ENCODE measurements at places on chromosomes 7 and 10.

DNA sequence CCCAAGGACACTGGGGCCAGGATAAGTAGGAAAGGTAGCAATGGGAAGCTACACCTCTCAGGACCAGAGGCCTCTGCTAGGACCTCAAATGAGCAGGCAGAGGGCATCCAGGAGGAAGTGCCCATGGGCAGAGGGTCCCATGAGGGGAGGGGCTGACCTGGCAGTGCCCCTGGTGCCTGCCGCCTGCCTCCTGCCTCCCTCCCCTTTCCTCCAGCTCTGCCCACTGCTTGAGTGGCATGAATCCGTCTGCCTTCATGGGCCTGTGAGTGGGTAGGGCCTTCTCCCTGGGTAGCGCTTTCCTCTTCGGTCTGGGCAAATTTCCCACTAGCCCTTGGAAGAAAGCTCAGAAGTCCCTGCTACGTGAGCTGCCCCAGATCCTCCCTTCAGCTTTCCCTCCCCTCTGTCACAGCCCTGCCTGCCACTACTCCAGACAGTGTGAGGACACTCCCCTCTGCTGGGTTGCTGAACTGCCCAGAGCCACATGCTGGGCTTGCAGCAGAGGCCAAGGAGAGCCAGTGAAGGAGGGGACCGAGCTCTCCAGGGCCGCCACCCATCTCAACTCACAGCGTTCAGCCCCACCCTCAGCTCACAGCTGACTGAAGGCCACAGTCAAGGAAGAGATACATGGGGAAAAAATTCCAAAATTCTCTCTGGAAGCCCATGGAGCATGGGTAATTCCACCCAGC lies 141.4 kb downstream of the ARHGAP22 start:
- DNase-seq: no peak
- peaks cover 16% of the 10 kb centered on the region for H3K27me3 ChIP-seq
- H3K4me1 ChIP-seq: no peaks in the 10 kb centered on the region

DNA sequence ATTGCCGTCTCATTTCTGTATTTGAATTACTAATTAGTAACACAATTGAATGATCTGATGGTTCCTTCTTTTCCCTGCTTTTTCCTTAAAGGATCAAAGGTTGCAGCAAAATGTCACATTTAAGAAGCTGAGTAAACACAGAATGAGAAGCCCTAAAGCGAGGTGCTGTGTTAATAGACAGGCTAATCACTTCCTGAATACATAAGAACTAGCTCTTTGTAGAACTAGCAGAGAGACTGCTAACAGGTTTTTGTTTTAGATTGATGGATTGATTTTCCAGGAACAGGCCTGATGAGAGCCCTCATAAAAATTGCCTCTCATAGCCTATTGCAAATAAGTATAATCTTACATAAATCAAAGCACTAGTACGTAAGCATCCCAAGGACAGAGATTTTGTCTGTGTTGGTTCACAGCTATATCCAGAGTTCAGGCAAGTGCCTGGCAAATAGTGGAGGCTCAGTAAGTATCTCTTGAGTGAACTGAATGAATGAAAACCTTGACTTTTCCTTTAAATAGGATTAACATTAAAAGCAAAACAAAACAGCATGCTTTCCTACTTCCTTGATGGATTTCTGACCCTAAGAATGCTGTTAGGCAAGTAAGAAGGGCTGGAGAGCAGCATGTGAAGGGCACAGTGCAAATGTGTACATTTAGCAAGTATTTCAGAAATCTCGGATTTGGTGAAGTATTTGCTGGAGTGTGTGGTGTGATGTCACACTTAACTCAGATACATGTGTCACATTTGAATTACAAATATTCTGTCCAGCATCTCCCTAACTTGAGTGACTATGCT lies 3.3 kb downstream of the TMEM229A start:
- DNase-seq: peak; percentile 71
- H3K36me3 ChIP-seq: no peaks in the 10 kb centered on the region
- peak overlapping the region; percentile 98 for H3K27ac ChIP-seq
- no peaks in the 10 kb centered on the region for H3K27me3 ChIP-seq

DNA sequence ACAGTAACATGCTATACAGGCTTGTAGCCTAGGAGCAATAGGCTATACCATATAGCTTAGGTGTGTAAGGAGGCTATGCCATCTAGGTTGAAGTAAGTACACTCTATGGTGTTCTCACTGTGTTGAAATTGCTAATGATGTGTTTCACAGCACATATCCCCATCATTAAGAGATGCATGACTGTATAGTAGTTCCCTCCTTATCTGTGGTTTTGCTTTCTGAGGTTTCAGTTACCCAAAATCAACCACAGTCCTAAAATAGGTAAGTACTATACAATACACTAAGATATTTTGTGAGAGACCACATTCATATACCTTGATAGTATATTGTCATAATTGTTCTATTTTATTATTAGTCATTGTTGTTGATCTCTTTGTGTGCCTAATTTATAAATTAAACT lies 12.7 kb downstream of the FZD1 start:
- peaks cover 9% of the 10 kb centered on the region for H3K4me1 ChIP-seq
- DNase-seq: no peak
- H3K36me3 ChIP-seq: no peaks in the 10 kb centered on the region
- H3K4me3 ChIP-seq: no peak overlapping the region

DNA sequence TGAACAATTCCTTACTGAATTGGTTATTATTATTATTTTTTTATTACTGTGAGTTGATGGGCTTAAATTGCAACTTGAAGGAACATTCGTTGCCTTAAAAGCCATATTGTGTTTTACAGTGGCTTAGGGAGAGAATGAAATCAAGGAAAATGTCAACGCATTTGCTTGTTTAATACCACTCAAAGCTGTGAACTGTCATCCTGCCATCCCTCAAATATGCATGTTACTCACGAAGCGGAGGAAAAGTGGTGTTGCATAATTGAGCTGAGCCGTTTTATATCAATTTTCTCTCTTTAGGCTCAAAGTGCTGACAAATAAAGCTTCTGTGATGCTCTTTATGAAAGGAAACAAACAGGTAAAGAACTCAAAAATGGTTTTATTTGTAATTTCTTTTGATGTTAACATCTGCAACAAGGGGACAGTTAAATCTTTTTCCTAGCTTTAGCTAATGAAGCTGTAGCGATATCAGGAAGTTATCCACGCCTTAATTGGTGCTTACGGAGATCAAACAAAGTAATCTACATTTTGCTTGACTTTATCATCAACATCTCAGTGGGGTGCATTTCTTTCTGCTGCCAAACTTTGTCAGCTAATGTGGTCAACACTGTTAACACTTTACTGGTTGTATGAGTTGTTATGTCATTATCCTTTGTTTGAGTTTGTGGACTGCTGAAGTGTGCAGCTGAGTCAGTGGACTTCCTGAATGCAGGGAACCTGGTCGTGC lies 33.1 kb downstream of the GLRX3 start:
- peak; percentile 71 for DNase-seq
- no peak overlapping the region for H3K4me3 ChIP-seq
- no peaks in the 10 kb centered on the region for H3K27me3 ChIP-seq
- H3K36me3 ChIP-seq: peaks cover 19% of the 10 kb centered on the region

GRCh38 chr7:128687131-128687530 lies 15.0 kb downstream of the GARIN1A start:
- H3K36me3 ChIP-seq: no peaks in the 10 kb centered on the region
- no peaks in the 10 kb centered on the region for H3K27me3 ChIP-seq
- no peak overlapping the region for H3K4me3 ChIP-seq
- DNase-seq: no peak
- H3K4me1 ChIP-seq: no peaks in the 10 kb centered on the region

DNA sequence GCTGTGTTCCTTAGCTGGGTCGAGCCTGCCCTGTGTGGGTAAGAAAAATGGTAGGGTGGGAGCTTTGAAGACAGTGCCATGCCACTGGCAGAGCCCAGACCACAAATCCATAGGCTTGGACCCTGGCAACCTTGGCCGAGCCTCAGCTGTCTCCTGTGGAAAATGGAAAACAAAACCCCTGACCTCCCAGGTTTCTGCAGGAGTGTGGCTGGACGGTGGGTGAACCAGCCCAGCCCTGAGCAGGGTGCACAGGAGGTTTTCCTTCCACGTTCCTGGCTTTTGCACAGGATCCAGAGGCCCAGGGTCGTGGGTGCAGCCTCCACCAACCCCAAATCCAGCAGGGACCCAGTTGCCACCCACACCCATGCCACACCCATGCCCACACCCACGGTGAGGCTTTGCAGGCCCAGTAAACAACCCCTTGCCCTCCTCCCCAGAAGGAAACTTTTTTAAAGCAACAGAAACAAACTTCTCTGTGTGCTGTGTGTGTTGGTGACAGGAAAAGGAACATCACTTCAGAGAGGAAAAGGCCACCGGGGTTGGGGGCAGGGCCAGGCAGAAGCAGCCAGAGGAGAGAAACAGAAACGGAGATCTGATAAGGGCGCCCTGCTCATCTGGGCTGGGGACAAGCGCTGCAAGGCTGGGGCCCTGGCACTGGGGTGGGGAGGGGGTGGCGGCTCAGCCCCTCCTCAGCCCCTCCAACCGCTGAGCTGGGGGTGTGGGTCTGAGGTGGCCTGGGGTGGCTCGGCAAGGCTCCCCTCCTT lies 20.7 kb upstream of the ZMIZ1 start:
- no peaks in the 10 kb centered on the region for H3K36me3 ChIP-seq
- no peaks in the 10 kb centered on the region for H3K27me3 ChIP-seq
- H3K4me1 ChIP-seq: no peaks in the 10 kb centered on the region
- DNase-seq: no peak
- no peak overlapping the region for H3K27ac ChIP-seq

DNA sequence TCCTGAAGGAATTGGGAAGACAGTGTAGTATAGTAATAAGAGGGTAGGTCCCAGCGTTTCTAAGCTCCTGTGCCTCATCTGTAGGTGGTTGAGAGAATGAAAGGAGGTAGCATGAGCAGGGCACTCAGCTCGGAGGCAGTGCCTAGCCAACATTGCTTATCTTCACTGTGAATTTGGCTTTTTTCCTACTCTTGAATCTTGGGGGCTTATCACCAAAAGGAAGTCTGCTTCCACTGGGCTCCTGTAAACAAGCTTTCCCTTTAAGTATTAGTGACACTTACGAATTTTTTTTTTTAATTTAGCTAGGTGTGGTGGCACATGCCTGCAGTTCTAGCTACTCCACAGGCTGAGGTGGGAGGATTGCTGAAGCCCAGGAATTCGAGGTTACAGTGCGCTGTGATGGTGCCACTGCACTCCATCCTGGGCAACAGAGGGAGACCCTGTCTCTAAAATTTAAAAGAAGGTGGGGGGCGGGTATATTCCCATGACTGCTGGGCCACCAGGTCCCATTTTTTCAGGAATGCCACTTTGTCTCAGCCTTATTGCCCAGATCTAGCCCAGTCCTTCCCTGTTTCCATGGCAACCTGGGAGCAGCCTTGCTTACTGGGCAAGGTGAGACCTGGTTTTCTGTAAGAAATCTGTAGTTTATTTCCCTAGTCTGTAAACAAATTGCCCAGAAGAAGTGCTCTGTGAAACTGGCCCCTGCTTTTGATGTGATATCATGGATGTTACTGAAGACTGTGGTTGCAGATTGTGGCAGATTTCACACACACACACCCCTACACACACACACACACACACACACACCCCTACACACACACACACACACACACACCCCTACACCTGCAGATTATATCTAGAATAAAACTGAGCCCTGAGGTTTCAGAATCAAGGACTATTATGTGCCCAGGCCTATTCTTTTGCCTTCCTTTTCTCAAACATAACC lies 19.4 kb downstream of the OGDH start:
- DNase-seq: no peak
- H3K27ac ChIP-seq: no peak overlapping the region
- peaks cover 15% of the 10 kb centered on the region for H3K36me3 ChIP-seq
- no peaks in the 10 kb centered on the region for H3K27me3 ChIP-seq

- H3K4me3 ChIP-seq: no peak overlapping the region
- H3K27me3 ChIP-seq: no peaks in the 10 kb centered on the region
- H3K4me1 ChIP-seq: no peaks in the 10 kb centered on the region
Measured at GRCh38 chr7:157819455-157819807, 482.6 kb downstream of the DNAJB6 start.

Data from A673 (cell line).